ENCODE measurements at places on chromosomes 13 and 19.

DNA sequence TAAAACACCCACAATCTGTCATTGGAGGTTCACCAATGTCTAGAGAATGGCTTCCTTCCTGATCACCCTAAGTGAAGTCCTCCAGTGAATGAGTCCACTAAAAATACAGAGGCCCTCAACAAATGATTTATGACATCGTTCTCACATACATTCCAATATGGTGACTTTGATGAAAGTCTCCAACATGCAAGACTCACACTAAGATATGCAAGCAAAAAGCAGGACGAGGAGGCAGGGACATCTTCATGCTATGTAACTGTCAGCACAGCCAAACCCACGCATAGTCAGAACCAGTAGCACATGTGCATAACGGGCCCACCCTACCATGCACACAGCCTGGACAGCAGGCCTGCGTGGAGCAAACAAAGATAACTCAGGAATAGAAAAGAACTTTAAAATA is 16.6 kb upstream of the LSM14A start:
- DNase-seq: no peak

- DNase-seq: no peak
Measured at GRCh38 chr19:27738569-27739193, 1474.3 kb downstream of the UQCRFS1 start.

GRCh38 chr19:3361384-3362216 is 4.8 kb upstream of the NFIC start:
- no peak for DNase-seq

DNA sequence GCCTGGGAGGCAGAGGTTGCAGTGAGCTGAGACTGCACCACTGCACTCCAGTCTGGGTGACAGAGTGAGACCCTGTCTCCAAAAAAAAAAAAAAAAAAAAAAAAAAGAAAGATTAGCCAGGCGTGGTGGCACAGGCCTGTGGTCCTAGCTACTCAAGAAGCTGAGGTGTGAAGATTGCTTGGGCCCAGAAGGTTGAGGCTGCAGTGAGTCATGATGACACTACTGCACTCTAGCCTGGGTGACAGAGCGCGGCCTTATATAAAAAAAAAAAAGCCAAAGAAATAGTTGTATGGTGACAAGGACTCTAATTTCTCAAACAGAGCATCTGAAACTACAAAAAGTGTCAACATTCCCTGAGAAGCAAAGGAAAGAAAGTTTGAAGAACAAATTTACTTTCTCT is 3.4 kb downstream of the PBX4 start:
- DNase-seq: peak; percentile 62

GRCh38 chr13:87005511-87005910 is 665.7 kb upstream of the SLITRK5 start:
- no peak for DNase-seq

DNA sequence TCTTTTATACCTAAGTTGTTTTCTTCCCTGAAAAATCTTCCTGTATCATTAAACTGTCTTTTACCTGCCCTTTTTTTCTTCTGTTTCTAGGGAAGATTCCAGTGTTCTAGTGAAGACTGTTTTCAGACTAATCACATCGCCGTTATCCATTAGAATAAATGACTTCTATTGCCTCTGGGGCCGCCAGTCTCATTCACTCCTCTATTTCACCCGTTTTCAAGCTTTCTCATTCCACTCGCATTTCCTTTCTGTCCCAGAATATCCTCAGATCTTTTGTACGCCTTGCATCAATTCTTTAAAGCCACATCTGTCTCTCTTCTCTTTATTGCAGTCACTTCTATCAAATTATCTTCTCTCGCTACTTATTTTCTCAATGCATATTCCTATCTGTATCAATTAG is 1035.6 kb upstream of the MIR17HG start:
- DNase-seq: no peak

DNA sequence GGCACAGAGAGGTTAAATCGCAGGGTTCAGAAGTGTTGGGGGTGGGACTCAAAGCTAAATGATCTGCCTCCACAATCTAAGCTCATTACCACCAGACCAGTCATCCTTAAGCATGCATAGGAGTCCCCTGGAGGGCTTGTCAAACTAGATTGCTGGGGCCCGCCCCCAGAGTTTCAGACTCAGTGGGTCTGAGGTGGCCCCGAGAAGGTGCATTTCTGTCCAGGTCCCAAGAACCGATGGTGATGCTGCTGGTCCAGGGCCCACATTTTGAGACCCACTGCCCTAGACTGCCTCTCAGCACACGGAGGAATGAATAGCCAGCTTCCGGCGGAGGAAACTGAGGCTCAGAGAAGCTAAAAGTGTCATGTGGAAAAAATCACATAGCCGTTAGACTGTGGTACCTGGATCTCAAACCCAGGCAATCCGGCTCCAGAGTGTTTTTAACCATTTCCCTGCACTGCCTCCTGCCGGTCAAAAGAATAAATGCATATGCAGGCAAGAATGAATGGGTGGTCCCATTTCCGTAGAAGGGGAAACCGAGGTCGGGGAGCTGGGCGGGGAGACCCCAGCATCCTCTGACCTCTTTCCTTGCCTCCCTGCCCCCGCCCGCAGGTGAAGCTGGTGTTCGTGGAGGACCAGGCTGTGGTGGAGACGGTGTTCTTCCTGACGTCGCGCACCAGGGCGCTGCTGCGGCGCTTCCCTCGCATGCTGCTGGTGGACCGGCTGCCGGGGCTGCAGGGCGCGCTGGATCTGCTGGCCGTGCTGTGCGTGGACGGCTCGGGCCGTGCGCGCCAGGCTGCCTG is 23.8 kb downstream of the ZSWIM9 start:
- DNase-seq: peak; percentile 12

DNA sequence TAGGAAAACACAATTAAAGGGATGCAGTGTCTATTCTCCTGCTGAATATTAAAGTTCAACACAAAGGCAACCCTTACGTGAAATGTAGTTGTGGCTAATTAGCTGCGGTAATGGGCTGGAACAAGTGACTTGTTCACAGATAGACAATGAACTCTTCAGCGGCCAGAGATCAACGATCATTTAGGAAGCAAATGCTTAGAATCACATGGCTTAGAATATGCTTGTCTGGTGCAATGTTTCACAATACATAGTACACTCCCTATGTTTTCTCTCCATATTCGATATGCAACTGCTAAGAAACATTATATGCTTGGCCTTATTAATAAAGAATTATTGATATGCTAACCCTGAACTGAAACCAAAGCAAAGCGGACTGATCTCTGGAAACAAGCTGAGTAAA is 25.7 kb upstream of the MTUS2 start:
- no peak for DNase-seq
